CD8-positive, alpha-beta T cell (primary cell): ENCODE measurements at places on chromosomes 4 and X.

DNA sequence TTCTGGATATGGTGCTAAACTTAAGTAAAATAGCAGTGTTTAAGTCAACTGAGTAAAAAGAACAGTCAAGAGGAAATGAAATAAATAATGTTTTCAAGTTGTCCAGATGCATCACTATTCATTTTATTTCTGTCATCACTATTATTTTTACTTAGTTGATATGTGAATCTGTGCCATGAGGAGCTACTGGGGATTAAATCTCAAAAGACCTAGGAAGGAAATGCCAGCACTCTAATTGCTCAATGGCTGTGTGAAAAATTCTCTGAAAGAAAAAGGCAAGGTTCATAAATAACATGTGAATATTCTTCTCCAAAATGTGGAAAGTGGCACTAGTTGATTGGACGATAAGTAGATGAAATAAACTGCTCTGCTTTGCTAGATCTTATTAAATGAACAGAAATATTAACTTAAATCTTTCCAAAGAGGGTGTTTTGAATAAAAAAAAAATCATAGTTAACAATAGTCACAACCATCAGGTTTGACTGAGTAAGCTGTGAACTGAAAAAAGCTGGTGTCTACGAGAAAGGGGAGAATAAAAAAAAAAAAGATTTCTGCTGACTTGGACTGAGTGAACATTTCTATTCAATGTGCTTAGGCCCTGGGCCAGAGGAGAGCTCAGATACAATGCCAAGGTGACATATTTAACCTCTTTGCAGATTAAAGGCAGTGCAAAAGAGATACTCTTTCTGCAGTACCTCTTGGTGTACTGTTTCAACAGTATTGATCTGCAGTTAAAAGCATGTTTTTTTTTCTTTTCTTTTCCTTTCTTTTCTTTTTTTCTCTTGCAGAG, 1.6 kb downstream of the SPARCL1 start:
- DNase-seq: no peak

DNA sequence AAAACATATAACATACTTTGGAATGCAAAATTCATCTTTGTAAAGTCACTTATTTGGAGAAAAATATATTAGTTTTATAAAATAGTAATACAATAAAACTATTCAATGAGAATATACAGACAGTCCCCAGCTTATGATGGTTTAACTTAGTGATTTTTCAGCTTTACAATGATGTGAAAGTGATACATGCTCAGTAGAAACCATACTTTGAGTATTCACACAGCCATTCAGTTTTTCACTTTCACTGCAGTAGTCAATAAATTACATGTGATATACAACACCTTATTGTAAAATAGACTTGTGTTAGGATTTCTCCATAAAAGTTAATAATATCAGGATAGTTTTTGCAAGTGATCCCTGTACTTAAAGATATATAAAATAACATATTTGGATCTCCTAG, 436.0 kb downstream of the CENPC start:
- no peak for DNase-seq

DNA sequence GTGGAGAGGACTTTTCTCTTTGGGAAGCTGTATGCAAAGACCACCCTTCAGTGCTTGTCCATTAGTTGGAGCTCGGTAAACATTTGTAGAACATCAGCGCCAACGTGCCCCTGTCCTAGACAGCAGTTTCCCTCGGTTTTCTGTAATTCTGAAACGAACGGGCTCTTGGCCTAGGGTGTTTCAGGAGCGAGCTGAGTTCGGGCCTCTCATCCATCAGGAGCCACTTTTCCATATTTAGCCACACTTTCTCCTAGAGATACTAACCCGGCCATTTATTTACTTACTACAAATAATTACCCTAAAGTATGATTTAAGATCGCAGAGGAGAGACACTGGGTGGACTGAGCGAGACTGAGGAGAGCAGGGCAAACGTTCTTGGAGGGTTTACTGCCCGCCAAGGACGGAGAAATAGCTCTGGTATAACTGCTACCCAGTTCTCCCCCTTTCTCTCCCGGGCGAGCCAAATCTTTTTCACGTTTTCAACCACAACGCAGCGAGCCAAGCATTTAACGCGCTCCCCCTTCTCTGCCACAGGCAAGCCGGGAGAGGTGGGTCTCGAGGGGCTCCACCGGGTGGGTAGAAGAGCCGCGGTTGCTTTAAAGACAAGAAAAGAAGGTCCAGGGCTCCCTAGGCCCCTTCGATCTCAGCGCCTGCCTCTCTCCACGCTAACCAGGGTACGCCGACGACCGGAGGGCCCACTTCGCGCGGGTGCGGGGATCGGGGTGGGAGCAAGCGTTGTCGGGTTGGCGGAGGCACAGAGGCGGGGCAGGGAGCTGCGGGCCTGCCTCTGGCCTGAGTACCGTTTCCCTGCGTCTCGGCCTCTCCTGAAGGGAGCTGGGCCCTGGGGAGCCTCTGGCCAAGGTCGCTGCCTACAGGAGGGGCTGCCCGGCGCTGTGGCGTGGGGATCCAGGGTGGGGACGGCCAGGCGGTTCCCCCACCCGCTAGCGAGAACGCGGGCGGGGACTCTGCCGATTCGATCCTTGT, 10.8 kb upstream of the PITX2 start:
- DNase-seq: no peak

DNA sequence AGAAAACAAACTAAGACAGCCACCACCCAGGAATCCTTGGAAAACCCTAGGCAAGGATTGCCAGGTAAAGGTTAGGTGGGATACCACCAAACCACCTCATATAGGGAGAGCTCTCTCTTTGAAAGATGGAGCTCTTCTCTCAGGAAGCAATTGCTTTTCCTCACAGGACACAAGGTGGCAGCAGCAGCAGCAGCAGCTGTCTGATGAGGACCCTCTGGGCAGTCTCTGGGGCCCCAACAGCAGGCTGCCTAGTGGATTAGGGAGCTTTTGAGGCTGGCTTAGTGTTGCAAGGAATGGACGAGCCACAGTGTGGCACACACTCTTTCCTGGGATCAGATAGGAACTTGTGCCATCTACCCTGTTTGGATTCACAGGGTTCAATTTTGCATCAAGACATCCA, 41.4 kb upstream of the CHRDL1 start:
- DNase-seq: no peak

- no peak for DNase-seq
These were observed 82.9 kb upstream of the NHS start for GRCh38 chrX:17292111-17292527.

DNA sequence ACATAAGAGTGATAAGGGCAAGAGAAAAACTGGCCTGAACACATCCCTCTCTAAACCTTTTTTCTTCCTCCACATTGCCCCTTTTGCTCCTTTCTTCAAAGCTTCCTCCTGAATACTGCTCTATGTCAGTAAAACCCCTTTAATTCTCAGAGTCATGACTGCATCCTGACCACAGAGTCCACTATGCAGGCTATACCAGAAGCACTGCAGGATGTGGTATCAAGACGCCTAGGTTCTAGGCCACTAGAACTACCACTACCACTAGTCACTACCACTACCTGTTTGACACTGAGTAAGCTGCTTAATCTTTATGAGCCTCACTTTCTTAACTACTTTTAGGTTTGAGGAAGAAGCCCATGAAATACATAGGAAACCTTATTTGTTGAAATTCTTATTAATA, 38.7 kb downstream of the ARHGEF9 start:
- peak; percentile 73 for DNase-seq

DNA sequence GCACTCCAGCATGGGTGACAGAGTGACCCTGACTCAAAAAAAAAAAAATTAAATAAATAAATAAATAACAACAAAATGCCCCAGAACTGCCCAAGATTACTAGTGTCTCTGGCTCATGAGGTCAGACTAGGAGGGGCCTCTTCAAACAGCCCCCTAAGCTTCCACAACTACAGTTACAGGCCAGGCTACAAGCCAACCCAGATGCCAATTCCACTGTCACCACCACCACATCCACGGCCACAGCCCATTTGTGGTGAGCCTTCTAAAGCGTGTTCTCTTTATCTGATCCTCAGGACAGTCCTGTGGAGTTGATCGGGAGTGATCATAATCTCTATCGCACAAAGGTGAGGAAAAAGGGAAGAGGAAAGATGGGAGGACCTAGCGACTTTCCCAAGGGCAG, 36.6 kb downstream of the IGFBP7 start:
- DNase-seq: no peak

DNA sequence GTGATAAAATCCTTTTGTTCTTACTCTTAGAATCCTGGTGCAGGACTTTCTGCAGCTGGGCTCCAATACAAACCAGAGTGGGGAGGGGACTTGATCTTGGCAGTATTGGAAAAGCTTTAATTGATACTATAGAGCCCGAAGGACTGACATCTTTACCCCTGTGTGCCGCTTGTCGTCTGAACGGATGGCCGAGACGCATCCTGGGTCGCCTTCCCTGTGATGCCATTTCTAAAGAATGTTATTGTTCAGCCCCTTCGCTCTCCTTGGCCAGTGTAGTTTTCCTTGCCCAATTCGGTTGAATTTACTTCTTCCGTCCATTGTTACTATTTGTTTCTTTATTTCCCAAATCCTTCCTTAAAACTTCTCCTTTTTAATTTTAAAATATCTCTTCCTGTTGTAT, 80.9 kb downstream of the CLDN34 start:
- DNase-seq: no peak

DNA sequence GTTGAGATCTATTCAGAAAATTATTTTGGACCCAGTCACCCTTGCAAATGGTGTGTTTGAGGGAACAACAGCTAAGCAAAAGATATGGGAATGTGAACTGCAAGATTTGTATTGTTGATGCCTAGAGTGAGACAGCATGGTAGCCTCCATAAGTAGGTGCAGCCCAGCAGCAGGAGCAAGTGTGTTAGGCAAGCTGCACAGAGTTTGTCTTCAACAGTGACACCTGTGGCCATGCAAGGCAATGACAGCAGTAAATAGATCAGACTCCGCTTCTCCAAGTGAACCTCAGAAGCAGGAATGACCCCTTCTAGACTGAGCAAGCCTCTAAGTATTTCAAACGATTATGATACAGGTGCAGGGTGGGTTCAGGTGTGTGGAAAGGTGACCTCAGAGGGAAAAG, 133.4 kb upstream of the MSX1 start:
- no peak for DNase-seq

GRCh38 chr4:180953572-180953971, 1289.6 kb upstream of the TENM3 start:
- no peak for DNase-seq
